ENCODE measurements at places on chromosomes 2 and 18. TPM values are rescaled to one million over a fixed set of nuclear protein-coding genes. Genes with fewer than 3 reads are reported as not detected.
A peak's percentile ranks its signal among the peaks of the same experiment; 100 is the strongest.

The CCDC102B gene
- 7.0 TPM for total RNA-seq

The INO80C gene
- total RNA-seq, result 25.1 TPM

The CYP27A1 gene
- 0.50 TPM for total RNA-seq

The CYRIA gene
- 2.8 TPM for total RNA-seq

The TYW5 gene
- total RNA-seq, result 11.7 TPM

The SPHKAP gene
- not detected for total RNA-seq

The PLGLB1 gene
- total RNA-seq, result 3.3 TPM

The DES gene
- total RNA-seq, result not detected

The PDE11A gene
- not detected for total RNA-seq

The FAM124B gene
- total RNA-seq, result 0.35 TPM

The ZSCAN30 gene
- total RNA-seq, result 14.4 TPM

The DYSF gene
- total RNA-seq, result 3.4 TPM

The FOXI3 gene
- total RNA-seq, result not detected

The G6PC2 gene
- not detected for total RNA-seq

GRCh38 chr2:217632043-217632442, 370.8 kb downstream of the TNS1 start:
- DNase-seq, result no peak

DNA sequence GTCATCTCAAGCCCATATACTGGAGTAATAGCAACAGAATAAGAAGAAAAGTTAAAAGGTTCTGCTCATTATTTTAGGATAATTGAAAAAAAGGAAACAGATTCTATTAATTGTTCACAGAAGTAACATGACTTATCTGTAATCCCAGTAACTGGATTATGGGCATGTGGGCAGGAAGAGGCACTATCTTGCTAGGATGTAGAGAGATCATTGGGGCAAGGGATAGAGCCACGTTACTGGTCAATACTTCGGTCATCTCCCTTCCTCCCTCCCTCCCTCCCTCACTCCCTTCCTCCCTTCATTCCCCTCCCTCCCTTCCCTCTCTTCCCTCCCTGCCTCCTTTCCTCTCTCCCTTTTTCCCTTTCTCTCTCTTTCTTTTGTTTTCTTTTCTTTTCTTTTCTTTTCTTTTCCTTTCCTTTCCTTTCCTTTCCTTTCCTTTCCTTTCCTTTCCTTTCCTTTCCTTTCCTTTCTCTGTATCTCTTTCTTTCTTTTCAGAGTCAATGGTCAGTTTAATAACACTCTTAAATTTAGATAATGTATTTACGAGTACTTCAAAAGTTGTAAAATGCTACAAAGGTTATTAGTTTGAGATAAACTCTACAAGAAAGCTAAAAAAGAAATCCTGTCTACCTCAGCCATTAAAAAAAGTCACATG, 82.8 kb downstream of the FHOD3 start:
- no peak for DNase-seq

- DNase-seq, result no peak
Observed at GRCh38 chr2:66156171-66156570, 278.8 kb upstream of the MEIS1 start.

DNA sequence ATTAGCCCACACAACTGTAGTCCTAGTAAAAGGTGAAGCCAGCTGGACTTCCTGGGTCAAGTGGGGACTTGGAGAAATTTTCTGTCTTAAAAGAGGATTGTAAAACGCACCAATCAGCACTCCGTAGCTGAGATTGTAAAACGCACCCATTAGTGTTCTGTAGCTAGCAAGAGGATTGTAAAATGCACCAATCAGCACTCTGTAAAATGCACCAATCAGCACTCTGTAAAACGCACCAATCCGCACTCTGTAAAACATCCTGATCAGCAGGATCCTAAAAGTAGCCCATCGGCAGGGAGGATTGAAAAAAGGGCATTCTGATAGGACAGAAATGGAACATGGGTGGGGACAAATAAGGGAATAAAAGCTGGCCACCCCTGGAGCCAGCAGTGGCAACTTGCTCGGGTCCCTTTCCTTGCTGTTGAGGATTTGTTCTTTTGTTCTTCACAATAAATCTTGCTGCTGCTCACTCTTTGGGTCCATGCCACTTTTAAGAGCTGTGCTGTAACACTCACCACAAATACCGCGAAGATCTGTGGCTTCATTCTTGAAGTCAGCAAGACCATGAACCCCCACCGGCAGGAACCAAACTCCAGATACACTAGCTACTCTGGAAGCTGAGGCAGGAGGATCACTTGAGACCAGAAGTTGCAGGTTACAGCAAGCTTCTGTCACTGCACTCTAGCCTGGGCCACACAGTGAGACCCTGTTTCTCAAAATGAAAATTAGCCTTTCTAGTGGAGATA, 102.6 kb downstream of the HS6ST1 start:
- no peak for DNase-seq

DNA sequence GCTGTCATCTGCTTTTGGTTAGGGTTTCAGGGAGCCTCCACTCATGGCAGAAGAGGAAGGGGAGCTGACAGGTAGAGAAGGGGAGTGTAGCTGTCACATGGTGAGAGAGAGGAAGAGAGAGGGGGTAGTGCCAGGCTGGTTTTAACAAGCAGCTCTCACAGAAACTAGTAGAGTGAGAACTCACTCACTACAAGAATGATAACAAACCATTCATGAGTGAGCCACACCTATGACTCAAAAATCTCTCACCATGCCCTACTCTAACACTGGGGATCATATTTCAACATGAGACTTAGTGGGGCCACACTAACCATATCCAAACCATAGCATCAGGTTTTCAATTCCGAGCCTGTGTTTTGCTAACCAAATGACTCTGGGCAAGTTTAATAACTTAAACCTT, 274.9 kb upstream of the VWC2L start:
- DNase-seq, result no peak

GRCh38 chr2:9895669-9896590, 52.7 kb downstream of the TAF1B start:
- DNase-seq, result no peak

DNA sequence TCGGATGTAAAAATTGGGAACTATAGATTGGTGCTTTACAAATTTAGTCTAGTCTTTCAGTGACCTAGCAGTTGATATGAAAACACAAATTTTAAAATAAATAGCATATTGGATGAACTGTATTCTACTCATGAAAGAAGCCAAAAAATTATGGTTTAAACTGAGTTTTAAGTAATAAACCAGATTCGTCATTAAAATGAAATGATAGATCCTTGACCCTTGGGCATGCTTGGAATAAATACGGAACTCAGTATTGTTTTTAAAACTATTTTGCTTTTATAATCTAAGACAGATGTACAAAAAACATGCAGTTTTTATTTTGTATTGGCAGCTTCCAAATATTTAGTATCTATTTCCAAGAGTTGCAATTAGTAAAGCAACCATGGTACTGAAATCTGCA, 34.6 kb upstream of the TBR1 start:
- DNase-seq, result no peak

DNA sequence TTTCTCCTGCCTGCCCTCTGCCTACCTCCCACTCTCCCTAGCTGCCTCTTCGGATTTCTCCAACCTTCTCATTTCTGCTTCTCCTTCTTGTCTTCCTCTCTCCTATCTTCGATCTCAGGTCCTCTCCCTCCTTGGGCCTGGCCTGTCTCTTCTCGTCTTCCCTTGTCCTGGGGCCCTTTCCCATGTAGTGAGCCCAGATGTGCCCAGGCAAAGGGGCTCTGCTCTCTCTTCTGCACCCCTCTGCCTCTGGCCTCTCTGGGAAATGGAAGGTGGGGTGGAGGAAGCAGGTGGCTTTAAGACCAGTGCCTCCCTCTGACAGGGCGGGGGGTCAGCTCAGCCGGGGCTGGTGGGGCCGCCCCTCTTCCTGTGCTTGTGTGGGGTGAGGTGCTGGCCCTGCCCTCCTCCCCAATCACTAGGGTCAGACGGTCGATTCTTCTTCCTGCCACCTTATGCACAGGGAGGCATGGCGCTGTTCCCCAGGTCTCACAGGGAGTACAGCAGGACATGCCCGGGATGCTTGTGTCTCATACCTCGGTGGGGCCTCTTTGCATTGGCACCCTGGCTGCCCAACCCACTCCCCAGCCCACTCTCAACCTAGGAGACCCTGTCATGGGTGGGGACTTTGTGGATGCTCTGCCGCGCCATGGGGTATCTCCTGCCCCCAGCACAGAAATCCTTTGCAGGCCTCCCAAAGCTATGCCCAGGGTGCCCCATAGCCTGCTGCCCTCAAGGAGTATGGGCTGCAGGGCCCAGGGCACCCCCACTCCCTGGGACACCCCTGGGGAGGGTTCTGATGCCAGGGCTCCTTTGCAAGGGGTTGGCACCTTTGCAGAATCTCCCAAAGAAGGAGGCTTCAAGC, 213.8 kb upstream of the HAAO start:
- no peak for DNase-seq

GRCh38 chr2:24111407-24111901, 11.7 kb downstream of the PFN4 start:
- DNase-seq, result no peak

DNA sequence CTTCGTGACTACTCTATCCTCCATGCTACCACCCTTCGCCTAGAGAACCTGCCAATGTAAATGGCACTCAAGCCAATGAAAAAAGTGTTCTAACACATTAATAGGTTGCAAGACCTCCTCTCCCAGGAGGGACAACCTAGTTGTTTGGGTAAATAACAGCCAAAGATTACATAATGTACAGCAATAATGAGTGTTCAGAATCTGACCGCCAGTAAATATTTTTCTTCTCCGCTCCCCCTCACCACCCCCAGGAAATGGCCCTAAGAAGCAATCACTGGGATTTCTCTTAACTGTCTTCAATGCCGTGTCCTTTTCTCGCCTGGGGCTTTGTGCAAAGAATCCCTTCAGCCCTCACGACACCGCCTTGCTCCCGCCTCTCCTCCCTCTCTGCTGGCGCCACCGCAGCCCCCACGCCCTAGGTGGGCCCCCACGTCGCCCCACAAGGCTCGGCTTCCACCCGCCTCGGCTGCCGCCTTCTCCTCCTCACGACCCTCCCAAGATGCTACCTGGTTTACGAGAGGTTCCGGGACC, 458 bp downstream of the HYCC2 start:
- DNase-seq, result no peak

GRCh38 chr2:218290316-218291261, 1.7 kb downstream of the TMBIM1 start:
- peak; percentile 46 for DNase-seq

DNA sequence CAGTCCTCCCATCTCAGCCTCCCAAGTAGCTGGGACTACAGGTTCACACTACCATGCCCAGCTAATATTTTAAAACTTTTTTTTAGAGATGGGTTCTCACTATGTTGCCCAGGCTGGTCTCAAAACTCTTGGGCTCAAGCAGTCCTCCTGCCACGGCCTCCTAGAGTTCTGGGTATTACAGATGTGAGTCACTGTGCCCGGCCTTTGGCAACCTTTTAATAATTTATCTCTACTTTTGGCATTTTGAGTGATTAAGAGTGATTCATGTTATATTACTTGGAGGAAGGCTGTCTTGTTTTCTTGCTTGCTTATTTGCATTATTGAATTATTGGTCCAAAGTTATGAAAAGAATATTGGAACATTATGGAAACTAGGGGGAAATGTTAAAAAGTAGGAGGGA, 24.3 kb downstream of the NCOA1 start:
- no peak for DNase-seq

DNA sequence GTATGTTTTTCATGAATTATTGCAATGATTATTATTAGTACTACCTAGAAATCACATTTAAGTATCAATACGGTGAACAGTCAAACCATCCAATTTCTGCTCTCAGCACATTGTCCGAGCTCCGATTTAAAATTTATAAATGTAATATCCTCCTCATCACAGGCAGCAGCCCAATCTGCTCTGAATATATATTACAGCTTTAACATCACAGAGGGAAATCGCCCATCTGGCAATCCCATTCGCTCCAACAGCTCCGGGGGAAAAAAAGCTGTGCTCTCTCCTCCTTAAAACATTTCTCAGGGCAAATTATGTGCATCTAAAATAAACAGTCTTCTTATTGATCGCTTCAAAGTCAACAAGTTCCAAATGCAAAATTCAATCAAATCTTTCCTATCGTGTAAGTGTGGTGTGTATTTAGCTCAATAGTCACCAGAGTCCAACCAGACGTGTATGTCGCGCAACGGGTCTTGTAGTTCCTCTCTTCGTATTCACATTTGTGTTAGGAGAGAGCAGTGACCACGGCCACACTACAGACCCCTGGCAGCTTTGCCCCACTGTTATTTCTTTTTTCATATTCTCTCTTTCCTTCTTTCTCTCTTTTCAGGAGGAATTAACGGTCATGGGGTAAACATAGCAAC, 2.4 kb downstream of the FIGN start:
- no peak for DNase-seq

DNA sequence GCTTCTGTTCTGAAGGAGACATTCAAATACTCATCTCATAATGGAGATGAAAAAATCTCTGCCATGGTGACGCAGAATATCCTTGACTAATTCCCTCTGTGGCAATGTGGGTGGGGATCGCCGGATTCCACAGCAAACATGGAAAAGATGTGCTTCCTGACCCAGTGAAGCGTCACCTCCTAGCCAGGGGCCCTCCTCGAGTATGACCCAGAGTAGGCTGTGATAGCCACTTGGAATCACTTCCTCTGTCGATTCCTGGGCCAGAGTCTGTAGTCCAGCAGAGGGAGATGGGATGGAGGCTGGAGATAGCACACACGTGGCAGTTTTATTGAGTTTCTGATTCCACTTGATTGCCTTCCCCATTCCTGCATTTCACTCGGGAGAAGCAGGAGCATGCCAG, 36.8 kb downstream of the DRC1 start:
- no peak for DNase-seq

DNA sequence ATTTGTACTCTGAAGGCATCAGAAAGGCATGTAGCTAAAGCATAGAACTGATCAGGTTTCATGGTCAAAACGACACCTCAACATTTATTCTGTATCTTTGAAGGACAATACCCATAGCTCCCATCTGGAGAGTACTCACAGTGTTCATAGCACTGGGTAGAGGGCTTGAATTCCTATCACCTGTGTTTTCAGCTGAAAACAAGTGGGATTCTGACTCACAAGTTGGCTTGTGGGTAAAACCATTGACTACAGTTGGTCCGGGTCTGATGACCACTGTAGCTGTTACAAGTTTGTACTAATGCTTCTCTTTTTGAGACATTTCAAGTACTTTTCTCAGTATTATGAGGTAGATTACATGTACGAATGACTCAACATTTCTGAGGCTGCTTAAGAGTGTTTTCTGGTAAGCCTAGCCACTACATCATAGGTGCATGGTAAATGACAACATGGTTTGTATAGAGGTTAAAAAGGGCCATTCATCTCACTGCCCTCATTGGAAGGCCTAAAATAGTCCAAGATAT, 68.6 kb upstream of the PELI1 start:
- DNase-seq, result no peak
